H9 (cell line): ENCODE measurements at places on chromosomes 2 and 18. TPM values are rescaled to one million over a fixed set of nuclear protein-coding genes. Genes with fewer than 3 reads are reported as not detected.

DNA sequence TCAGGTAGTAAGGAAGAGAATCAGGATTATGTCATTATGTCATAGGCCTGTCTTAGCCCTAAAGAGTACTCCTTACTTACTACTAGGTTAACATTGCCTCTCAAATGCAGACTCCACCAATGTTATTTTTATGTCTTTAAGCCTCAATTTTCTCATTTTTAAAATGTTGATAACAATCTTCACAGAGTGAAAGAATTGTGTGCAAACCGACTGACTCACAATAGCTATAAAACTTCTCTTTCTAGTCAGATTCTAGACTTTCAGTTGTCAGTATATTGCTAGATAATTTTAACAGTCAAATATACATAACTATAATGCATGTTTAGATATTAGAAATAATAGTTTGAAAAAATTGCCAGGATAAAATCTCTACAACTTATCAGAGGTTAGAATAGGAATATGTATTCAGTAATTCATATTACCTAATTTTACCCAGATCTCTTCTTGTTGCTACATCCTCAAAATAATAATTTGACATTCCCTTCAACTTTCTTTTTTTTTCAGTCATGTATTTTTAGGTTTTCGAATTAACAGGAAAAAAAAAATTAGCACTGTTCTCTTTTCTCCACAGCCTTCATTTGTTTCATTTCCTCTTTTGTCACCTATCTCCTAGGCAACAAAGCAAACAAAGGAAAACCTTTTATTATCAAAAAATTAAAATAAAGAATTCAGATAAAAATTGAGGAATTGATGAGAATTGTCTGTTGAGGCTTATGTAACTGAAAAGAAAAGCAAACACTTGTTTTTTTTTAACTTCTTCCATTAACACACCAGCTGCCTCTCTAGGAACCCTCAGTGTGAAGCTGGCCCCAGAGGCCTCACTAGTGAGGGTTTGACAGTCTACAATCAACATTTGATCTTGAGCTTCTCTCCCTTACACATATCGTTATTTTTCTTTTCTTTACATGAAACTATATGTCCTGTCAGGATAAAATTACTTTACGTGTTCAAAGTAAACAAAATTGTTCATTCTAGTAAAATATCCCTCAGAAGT is 279.0 kb downstream of the CALCRL start:
- peaks cover 2% of the 10 kb centered on the region; the same call in 1 of the 2 replicates for H3K36me3 ChIP-seq
- H3K27ac ChIP-seq, result no peak overlapping the region
- no peak overlapping the region for H3K4me3 ChIP-seq
- H3K4me1 ChIP-seq, result no peaks in the 10 kb centered on the region
- no peak for DNase-seq

DNA sequence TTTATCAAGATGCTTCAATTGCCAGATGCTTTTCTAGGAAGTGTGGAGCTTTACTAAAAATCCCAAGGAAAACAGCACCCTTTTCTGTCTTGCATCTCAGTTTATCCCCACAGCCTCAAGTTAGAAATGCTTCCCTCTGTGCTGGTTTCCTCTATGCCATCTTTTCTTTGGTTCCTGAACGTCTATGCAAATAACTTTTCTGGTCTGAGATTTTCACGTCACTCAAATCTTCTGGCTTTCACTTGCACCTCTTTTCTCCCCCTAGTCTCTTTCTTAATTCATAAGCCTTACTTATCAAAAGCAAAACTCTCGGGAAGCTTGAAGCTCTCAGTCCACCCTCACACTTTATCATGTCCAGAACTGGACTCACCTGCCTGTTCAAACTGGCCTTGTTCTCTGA is 33.9 kb downstream of the ARHGAP25 start:
- no peak for DNase-seq
- no peak overlapping the region for H3K4me3 ChIP-seq
- H3K27me3 ChIP-seq, result no peaks in the 10 kb centered on the region
- peaks cover 5% of the 10 kb centered on the region for H3K4me1 ChIP-seq
- H3K27ac ChIP-seq, result no peak overlapping the region

REG1B gene
- not detected in 2 replicates for total RNA-seq

HNMT gene
- total RNA-seq, result 1.3 and 1.9 TPM in 2 replicates

MYCN gene
- 100.0 and 105 TPM in 2 replicates for total RNA-seq
